Pancreas (tissue), 10 donors: ENCODE measurements at places on chromosomes 16 and 17. TPM values are rescaled to one million over a fixed set of nuclear protein-coding genes. Genes with fewer than 3 reads are reported as not detected.

DNA sequence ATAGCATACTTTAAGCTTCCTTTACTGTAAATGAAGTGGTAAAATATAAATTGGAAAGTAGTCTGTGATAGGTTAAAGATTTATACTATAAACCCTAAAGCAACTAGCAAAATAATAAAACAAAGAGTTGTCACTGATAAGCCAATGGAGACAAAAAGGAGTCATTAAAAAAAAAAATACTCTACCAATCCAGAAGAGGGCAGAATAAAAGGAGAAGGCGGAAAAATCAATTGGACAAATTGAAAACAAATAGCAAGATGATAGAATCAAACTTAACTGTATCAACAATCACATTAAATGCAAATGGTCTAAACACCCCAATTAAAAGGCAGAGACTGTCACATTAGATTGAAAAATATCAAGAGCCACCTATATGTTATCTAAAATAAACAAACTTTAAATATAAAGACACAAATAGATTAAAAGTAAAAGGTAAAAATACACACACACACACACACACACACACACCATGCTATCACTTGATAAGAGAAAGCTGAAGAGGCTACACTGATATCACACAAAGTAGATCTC lies 71.8 kb downstream of the CACNG1 start:
- no peak for DNase-seq

GRCh38 chr17:39591958-39592954 lies 15.5 kb downstream of the NEUROD2 start:
- DNase-seq, result no peak

DNA sequence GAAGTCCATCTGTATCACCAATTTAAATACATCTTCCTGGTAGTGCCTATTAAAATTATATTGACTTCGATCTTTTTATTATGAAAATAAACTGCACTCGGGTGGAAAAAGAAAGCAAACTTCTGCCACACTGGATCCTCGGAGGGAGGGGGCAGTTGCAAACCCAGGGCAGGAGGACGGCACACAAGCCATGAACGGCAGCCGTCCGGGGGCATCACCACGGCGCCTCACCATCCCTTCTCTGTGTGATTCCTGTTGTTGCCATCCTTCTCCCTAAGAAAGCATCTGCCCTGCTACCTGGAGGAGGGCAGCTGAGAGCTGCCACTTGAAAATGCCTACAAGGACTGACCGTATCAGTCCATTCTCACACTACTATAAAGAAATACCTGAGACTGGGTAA lies 53.9 kb upstream of the ENPP7 start:
- no peak for DNase-seq

GRCh38 chr16:27465483-27465879 lies 63.5 kb downstream of the IL21R start:
- DNase-seq, result no peak

CPNE2 gene
- 6.8 TPM for total RNA-seq

PRSS21 gene
- total RNA-seq, result 0.60 TPM
